GM03348 (cell line): ENCODE measurements at places on chromosomes 16 and 17.

DNA sequence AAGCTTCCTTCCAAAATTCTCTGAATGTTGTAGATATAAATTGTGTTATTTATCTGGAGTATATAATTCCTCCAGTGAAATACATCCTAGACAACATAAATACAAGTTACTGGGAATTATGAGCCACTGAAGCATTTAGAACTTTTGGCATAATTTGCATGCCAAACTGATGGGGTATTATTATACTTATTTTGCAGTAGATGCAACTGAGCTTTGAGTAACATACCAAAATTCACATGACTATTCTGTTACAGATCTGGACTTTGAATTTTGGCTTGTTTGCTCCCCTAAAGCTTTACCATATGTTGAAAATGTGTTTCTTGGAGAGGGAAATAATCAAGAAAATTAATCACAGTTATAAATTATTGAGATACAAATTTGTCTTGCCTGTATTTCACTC, 372.5 kb downstream of the CDH11 start:
- no peak for DNase-seq

GRCh38 chr17:74389084-74389753, 21.9 kb downstream of the GPR142 start:
- no peak for DNase-seq

- DNase-seq: no peak
These were observed 8.2 kb downstream of the ZNHIT3 start for GRCh38 chr17:36494674-36495073.

DNA sequence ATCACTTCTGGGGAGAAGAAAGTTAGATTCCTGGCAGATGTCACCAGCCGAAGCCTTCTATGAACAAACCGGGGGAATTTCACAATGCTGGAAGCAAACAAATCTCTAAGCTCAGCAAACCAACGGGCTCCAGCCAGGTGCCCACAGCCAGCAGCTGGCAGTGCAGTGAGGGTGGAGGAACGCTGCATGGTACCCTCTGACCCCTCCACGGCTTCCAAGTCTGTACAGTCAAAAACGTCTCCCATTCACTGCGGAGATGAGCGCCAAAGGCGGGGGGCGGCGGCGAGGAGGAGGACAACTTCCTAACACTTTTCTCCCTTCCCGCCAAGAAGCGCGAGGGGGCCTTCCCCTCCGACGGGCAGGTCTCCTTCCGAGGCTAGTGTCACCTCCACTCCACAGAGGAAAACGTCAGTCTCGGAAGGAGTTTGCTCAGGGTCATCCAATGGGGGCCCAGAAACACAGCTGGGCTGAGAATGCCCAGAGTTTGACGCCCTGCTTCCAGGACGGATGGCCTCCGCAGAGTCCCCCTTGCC, 924 bp downstream of the ZNF598 start:
- DNase-seq: peak; percentile 53

DNA sequence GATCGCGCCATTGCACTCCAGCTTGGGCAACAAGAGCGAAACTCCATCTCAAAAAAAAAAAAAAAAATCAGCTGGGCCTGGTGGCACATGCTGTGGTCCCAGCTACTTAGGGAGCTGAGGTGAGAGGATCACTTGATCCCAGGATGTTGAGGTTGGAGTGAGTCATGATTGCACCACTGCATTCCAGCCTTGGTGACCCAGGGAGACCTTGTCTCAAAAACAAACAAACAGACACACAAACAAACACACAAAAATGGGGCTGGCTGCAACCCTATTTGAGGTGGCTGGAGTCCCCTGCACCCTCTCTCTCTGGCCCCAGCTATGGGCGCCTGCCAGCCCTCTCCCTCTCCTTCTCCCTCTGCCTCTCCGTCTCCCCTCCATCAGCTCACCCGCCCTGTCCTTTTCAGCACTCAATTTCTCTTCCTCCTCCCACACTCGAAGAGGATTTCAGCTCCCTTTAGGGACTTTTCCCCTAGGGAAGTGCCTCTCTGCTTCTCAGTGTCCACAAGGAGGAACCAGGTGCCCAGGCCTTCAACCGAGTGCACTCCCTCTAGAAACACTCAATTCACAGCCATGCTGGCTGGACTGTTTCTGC, 17.5 kb upstream of the TFAP4 start:
- peak; percentile 28 for DNase-seq
